ENCODE measurements at places on chromosomes 12 and 14.

GRCh38 chr14:60665177-60665550 lies 15.9 kb upstream of the SIX1 start:
- DNase-seq = no peak

- no peak for DNase-seq
Observed at GRCh38 chr14:41490323-41490722, 116.4 kb upstream of the LRFN5 start.

GRCh38 chr12:115163710-115164109 lies 479.7 kb upstream of the TBX3 start:
- DNase-seq = no peak

DNA sequence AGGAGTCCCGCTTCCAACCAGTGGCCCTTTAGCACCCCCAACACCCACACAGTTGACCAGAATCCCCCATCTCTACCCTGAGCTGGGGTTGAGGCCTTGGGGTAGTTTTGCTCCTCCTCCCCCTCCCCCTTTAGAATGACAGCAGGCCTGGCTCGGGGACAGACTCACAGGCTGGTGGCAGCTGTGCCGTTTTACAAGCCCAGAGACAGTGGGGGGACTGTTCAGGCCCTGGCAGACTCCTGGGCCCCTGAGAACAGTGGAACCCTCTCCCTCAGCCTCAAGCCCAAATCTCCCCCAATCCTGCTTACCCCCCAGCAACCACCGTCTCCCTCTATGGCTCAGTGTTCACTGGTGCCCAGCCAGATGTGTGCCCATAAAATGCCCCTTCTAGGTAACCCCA lies 10.1 kb downstream of the TMEM119 start:
- DNase-seq = peak; percentile 77

GRCh38 chr14:54719406-54719805 lies 152.5 kb downstream of the SAMD4A start:
- no peak for DNase-seq

DNA sequence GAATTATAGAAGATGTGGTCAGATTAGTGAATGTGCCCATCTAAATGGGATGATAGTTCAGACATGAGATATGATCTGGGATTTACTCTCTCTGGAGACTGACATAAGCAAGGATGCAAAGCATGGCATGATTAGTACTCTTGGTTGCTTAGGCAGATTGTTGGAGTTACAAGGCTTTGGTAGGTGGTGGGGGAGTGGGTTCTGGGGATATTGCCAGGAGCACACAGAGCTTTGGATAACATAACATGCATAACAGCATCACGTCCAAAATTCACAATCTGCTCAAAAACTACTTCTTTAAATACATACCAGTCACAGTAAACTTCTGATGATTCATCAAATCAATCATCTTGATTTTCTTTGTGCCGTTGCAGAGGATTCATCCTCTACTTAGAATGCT lies 287.4 kb downstream of the ACSS3 start:
- no peak for DNase-seq

DNA sequence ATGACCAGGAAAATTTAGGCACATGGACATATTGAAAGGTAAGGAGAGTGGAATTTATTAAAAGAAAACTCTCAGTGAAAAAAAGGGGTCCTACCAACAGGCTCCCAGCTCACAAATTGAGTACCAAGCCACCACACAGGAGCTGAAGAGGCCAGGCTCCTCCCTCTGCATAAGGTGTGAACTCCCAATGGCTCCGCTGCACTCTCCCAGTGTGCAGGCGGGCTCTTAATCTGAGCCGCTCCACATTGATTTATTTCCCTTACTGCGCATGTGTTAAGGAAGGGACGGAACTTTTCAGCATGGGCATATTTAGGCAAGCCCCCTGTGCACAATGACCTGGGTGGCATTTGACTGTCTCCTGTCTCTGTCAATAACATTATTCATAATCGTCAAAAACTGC lies 68.6 kb upstream of the PLEKHG7 start:
- DNase-seq = no peak

DNA sequence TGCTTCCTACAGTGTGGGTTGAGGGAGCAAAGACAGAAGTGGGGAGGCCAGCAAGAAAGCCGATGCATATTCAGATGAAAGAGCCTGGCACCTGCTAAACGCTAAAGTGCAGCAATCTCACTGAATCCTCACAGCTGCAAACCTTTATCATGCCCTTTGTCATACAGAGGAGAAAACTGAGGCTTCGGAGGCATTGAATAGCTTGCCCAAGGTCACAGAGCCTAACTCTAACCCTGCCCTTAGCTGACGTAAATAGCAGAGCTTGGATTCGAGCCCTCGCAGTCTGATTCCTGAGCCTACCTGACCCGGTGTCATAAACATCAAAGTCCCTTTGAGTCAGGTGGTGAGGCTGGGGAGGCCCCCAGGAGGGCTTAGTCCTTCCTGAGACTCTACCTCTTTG lies 54.9 kb downstream of the CMKLR1 start:
- DNase-seq = peak; percentile 18

GRCh38 chr12:100216337-100216736 lies 15.7 kb downstream of the ACTR6 start:
- no peak for DNase-seq

GRCh38 chr12:103771466-103771865 lies 69.6 kb downstream of the NT5DC3 start:
- no peak for DNase-seq

- no peak for DNase-seq
Observed at GRCh38 chr12:109737631-109738030, 24.0 kb downstream of the FAM222A start.
